ENCODE measurements at places on chromosomes 6 and 20.

- DNase-seq: no peak
Measured at GRCh38 chr6:33878562-33878961, 74.8 kb upstream of the MLN start.

DNA sequence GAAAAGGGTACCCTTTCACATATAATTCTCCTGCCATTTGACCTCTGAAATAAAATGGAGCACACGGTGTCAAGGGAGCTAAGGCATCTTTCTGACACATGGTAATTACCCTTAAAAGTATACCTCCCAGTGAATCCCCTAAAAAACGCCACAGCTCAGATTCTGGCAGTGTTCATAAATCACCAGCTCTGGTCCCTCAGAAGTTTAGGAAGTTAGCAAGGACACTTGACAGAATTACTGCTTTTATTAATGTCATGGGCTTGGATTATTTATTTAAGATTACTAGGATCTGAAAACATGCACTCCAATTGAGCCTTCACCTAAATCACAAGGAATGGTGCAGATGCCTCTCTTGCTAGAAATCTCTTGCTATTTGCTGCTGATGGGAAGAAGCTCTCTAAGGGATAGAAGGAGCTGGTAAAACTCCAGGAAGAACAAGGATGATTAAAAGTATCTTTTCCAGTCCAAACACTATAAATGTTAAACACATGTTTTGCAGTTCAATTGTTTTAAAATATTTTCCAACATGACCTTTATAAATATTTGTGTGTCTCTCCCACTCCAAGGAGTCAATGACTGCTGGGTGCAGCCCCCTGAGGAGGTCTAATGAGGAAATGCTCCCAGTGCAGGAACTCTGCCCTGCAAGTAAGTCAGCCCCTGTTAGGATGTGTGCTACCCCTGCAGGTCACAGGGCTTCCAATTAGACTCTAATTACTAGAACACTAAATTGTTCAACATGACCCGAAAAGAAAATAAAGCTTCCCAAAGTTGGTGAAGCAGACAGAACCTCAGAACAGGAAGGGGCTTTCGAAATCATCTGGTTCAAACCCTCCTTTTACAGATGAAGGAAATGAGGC is 230.3 kb downstream of the TFAP2A start:
- no peak for DNase-seq

- no peak for DNase-seq
Measured at GRCh38 chr6:12545619-12546409, 170.8 kb upstream of the PHACTR1 start.

DNA sequence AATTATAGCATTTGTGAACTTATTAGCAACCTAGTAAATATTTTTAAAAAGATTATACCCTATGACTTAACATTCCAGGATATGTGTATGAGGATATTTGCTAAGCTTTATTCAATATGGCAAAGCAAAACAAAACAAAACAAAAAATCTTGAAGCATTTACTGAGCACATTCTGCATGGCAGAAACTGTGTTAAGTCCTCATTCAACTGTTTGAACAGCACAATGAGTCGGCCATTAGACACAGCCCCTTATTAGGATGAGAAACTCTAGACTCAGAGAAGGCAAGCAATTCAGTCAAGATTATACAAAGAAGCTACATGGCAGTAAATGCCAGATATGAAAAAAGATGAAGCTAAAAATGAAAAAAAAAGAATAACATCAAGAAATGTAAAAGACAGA is 70.1 kb upstream of the IYD start:
- no peak for DNase-seq

Measured in stimulated activated CD8-positive, alpha-beta memory T cell treated with anti-CD3 and anti-CD28 coated beads, Interleukin-4, amount 100 ng/mL, for 24 hours (primary cell).